ENCODE measurements at places on chromosomes 13 and 19.

DNA sequence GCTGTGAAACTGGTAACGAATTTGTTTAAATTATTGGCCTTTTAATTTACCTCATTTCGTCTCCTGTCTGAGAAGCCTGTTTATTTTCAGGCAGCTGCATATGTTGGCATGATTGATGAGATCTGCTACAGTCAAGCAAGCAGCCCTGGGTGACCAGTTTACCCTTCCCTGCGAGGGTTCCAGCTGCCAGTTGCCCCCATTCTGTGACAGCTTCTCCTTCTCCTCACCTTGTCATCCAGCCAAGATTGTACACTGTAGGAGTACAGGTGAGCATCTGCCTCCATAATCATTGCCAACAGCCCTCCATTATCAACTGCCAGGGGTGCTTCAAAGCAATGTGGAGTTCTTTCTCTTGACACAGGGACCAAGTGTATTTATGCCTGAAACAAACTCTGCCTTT, 1979.9 kb upstream of the PRR20A start:
- no peak for DNase-seq

DNA sequence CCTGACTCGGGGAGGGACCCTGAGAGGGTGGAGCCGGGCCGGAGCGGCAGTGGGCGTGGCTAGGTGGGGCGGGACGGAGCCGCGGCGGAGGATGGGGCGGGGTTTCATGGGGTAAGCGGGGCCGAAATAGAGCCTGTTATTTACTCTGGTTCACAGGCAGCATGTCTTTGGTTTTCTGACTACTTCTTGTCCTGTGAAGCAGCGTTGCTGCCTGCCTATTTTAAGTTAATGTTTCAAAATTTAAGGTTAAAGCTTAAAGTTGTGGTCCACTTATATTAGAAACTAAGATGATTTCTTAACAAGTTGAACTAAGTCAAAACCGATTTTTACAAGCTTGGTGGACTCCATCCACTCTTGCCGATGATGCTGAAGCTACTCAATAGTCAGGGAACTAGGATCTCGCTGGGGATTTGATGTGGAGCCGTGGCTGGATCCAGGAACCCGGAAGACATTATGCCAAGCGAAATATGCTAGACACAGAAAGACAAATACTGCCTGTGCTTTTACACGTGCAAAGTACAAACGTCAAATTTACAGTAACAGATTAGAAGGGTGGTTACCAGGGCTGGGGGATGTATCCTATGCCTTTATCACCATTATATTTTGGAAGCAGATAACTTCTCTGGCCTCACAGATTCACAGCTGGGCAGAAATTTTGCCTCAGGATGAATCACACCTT, 433 bp upstream of the ZNF616 start:
- DNase-seq: no peak

- DNase-seq: no peak
These were observed 122.0 kb upstream of the FNDC3A start for GRCh38 chr13:48853728-48854102.

DNA sequence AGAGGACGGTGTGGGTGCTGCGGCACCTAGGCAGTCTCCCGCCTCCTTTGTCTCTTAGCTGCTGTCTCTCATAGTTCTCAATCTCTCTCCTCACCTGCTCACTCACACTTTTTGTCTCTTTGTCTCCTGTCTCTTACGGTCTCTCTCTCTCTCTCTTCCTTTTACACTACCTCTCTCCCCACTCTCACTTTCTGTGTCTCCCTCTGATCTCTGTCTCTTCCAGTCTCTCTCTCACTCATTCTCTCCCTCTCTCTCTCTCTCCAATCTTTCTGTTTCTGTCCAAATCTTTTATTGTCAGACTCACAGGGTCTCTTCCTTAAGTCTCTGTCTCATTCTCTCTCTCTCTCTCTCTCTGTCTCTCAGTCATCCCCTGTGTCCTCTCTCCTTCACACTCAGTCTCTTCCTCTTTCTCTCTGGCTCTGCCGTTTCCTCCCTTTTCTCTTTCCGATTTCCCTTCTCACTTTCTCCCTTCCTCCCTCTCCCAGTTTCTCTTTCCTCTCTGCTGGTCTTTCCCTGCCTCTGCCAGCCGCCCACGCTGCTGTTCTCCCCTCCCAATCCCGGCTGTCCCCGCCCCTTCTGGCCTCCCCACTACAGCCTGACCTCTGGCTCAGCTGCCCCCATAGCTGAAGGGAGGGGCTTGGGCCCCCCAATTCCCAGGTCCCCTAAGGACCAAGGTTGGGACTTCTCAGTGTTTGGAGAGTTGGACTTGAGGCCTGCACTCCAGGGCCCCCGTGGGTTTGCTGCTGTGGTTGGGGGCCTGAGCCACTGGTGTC, at the start of gene PLEKHA4:
Gene PLEKHA4 (minus strand): TSS at position 504 of the 773 bp plus-strand sequence. CDS start 997 bp downstream, outside the sequence.
- no peak for DNase-seq

DNA sequence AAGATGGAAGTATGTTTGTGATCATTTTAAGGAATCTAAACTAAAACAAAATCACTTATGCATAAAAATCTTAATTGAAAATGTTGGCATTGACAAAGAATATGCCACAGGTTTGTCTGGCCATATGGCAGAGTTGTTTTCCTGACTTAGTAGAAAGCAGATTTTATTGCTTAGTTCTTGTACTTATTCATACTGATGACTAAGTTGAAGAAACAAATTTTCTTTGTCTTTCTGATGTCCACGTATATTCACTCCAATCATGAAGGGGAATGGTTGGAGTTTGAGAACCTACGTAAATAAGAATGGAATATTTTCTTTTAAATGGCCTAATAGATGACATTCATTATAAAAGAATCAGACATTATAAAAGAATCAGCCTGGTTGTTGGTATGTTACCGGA, 8.0 kb upstream of the GPC6 start:
- DNase-seq: no peak

- no peak for DNase-seq
These were observed 190.9 kb upstream of the RNF113B start for GRCh38 chr13:98368019-98368418.

GRCh38 chr13:48158915-48159314, 64.0 kb upstream of the MED4 start:
- no peak for DNase-seq

Data from KG1 (cell line).